ENCODE measurements at places on chromosomes 6 and 20. TPM values are rescaled to one million over a fixed set of nuclear protein-coding genes. Genes with fewer than 3 reads are reported as not detected.

ADGB gene
- not detected for total RNA-seq

PPP1R14C gene
- total RNA-seq: 0.23 TPM

HTR1E gene
- not detected for total RNA-seq

COL19A1 gene
- total RNA-seq: 0.14 TPM

PDE7B gene
- total RNA-seq: 27.6 TPM

ZNF76 gene
- total RNA-seq: 39.8 TPM

NNAT gene
- total RNA-seq: not detected

GRCh38 chr6:8875986-8876385 is 440.6 kb upstream of the SLC35B3 start:
- no peak for DNase-seq

GRCh38 chr20:38875175-38875993 is 50.8 kb upstream of the FAM83D start:
- peak; percentile 55 for DNase-seq

DNA sequence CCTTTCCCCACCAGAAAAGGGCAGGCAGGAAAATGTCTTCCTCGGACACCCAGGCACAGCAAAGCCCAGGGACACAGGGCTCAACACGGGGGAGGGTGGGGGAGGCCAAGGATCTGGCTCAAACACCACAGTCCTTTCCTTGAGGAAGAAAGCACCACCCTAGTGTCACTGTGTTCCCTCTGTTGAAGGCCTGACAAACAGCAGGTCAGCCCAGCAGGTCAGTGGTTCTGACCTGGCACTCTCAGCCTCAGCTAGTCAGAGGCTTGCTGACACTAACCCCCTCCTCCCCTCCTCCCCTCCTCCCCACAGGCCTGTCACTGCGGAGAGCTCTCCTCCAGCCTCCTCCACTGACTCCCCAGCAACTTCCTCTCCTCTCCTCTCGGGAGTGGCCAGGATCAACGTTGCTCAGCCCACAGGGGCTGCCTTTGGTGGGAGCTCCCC is 239.6 kb downstream of the LRFN2 start:
- DNase-seq: peak; percentile 2

- DNase-seq: no peak
These were observed 20.3 kb downstream of the PGK2 start for GRCh38 chr6:49766762-49767161.

DNA sequence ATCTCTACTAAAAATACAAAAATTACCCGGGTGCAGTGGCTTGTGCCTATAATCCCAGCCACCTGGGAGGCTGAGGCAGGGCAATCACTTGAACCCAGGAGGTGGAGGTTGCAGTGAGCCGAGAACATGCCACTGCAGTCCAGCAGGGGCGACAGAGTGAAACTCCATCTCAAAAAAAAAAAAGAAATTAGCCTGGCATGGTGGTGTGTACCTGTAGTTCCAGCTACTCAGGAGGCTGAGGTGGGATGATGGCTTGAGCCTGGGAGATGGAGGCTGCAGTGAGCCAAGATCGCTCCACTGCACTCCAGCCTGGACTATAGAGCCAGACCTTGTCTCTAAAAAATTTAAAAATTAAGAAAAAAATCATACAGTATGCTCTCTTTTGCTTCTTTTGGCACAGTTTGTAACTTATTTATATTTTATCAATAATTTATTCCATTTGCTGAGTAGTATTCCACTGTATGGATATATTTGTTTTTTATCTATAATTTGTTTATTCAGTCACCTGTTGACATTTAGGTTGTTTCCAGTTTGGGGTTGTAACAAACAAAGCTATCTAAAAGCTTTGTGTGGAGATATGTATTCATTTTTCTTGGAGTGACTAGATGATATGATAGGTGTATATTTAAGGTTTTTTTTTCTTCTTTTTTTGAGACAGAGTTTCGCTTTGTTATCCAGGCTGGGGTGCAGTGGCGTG is 8.0 kb upstream of the MYBL2 start:
- no peak for DNase-seq

DNA sequence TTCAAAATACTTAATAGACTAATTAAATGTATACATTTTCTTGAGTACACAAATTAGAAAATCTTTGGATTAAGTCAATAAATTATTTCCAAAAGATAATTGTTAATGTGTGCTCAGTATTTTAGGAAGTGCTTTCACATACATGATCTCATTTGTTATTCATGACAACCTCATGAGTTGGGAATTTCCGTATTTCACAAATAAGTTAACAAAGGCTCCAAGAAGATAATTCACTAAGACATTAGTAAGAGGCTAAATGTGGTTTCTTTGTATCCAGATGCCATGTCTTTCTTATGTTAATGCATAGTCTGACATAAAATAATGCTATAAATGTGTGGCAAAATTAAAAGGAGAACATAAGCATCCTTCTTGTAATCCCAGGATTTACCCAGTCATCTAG is 79.5 kb upstream of the TCF21 start:
- no peak for DNase-seq

- no peak for DNase-seq
These were observed 74.0 kb upstream of the RALGAPA2 start for GRCh38 chr20:20786428-20786827.

- no peak for DNase-seq
These were observed 36.7 kb upstream of the NNAT start for GRCh38 chr20:37484331-37484730.

DNA sequence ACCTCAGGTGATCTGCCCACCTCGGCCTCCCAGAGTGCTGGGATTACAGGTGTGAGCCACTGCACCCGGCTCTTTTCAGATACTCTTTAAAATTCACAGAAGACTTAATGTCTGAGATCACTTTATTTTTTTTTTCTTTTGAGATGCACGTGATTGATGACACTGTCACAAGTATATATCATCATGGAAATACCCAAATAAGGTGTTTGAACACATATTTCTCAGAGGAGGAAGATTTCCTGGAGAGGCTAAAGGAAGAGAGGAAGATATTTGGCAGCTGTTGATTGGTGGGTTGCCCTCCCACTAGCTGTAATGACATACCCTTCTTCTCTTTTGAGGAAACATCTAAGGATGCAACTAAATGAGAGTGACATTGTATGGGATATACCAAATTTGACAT is 225.9 kb upstream of the CITED2 start:
- no peak for DNase-seq

GRCh38 chr20:43408848-43409576 is 48.7 kb upstream of the SRSF6 start:
- DNase-seq: no peak

GRCh38 chr6:56242346-56242745 is 5.0 kb downstream of the COL21A1 start:
- DNase-seq: no peak

GRCh38 chr6:626236-626635 is 30.7 kb downstream of the HUS1B start:
- no peak for DNase-seq

- DNase-seq: no peak
These were observed 16.8 kb upstream of the SYNDIG1 start for GRCh38 chr20:24452498-24453127.

- no peak for DNase-seq
These were observed 150.3 kb downstream of the MBOAT1 start for GRCh38 chr6:20061952-20062351.

GRCh38 chr6:125316621-125317020 is 14.9 kb upstream of the HDDC2 start:
- no peak for DNase-seq

Data from activated T-helper 2 cell treated with anti-CD3 and anti-CD28 coated beads, Interferon-gamma antibody, Interleukin-2, Interleukin-4, amounts not matched to agents 10 μg/mL and 5 μg/mL and 100 μg/mL, durations not matched to agents 14 hours and 24 hours and 36 hours (primary cell).